ENCODE measurements at places on chromosomes 2 and 18.
A peak's percentile ranks its signal among the peaks of the same experiment; 100 is the strongest.

GRCh38 chr2:113799375-113799774 is 42.9 kb upstream of the SLC35F5 start:
- no peak for DNase-seq

DNA sequence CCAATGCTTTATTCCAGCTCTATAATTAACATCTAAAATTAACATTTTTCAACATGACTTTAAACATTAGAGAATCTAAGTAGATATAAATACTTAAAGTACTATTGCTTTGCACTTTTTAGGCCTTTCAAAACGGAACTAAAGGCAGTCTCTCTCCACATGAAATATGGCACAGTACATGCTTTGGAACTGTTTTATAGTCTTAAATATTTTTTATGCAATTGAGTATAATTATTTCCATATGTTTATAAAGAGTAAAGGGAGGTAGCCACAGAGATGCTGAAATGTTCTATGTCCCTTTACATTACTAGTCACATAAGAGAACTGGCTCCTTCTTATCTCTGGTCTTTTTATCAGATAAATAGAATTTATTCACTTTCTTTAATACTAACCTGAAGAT is 674.0 kb downstream of the PLCL1 start:
- no peak for DNase-seq

GRCh38 chr2:98118161-98118560 is 31.2 kb downstream of the VWA3B start:
- no peak for DNase-seq

- DNase-seq, result no peak
These were observed 146.7 kb upstream of the ACVR2A start for GRCh38 chr2:147698166-147698565.

DNA sequence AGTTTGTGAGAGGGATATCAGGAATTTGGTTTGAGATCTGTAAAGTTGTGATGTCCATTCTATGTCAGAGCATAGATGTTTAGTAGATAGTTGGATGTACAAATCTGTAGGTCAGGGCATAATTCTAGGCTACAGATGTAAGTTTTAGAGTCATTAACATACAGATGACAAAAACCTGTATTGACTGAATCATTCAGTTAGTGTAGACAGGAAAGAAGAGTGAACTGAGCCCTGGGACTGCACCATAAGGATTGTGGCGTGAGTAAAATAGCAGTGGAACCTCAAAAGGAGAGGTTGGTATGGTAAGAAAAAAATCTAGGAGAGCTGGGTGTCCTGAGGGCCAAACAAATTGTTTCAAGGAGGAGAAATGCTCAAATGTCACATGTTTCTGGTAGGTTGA is 73.1 kb upstream of the RPRM start:
- no peak for DNase-seq

- DNase-seq, result no peak
These were observed 294.5 kb upstream of the NT5C1B start for GRCh38 chr2:18883616-18884456.

DNA sequence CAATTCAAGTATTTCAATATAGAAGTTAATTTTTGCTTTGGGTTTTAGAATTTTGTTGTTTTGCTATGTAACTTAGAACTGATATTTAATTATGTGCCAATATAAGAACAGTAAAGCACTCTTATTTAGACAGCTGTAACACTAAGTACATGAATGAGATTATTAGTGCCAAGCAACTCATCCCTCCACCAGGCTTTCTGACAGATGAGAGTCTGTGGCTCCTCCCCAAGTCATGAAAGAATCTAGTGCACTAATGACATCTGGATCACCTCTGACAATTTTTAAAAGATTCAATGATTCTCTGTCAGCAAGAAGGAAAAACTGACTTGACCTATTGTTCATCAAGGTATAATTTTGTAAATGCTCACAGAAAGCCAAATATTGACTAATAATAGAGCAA is 67.8 kb downstream of the TMEFF2 start:
- no peak for DNase-seq

- no peak for DNase-seq
These were observed 254.1 kb downstream of the IKZF2 start for GRCh38 chr2:212897296-212897695.

GRCh38 chr2:122737429-122738077 is 982.1 kb downstream of the TSN start:
- no peak for DNase-seq

DNA sequence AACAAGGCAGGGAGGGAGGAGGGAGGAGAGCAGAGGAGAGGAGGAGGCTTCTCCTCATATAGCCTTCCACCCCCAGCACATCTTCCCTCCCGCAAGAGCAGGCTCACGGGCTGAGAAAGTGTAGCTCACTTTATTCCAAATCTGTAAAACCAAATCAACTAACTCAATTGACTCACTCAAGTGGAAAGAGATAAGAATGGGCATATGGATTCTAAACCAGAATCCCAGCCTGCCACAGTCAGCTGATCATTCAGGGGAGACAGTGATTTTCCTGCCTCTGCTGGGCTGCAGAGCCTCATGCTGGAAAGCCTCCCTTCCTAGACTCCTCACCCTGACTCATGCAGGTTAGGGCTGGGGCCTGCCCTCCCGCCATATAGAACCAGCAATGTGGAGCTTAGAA is 4.2 kb upstream of the TWSG1 start:
- DNase-seq, result no peak

GRCh38 chr2:12883906-12884305 is 167.2 kb downstream of the TRIB2 start:
- DNase-seq, result no peak

- DNase-seq, result no peak
These were observed 108.0 kb upstream of the UNC80 start for GRCh38 chr2:209663656-209664055.

DNA sequence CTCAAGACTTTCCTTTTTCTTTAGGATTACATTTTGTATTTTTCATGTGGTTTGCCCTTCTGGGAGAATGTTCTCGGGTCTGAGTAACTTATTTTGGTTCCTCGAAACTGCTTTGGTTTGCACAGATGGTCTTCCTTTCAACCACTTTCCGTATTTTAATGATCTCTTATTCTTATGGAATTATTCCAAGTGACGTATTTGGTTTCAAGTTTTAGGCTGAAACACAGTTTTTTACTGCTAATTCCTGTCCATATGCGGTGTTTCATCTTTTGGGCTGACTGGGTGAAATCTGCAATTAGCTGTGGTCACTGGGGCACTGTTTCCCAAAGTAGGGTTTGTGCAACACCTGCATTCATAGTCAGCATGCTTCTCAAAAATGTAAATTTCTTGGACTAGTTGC is 122.7 kb downstream of the CAPN13 start:
- DNase-seq, result no peak

GRCh38 chr18:50662177-50662576 is 102.3 kb downstream of the MAPK4 start:
- DNase-seq, result no peak

DNA sequence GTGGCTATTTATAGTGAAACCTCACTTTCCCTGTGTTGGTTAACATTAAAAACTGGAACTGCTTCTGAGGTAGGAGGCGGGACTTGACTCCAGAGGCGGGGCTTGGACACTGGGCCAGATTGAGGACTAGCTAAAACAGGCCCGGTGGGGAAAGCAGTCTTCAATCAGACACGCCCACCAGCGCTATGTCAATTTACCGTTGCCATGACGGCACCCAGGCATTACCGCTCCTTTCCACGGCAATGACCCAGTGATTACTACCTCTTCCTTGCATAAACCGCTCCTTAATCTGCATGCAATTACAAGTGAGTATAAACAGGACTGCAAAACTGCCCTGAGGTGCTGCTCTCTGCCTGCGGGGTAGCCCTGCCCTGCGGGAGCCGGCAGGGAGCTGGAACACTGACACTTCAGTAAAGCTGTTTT is 35.3 kb downstream of the LRRFIP1 start:
- DNase-seq, result peak; percentile 11

DNA sequence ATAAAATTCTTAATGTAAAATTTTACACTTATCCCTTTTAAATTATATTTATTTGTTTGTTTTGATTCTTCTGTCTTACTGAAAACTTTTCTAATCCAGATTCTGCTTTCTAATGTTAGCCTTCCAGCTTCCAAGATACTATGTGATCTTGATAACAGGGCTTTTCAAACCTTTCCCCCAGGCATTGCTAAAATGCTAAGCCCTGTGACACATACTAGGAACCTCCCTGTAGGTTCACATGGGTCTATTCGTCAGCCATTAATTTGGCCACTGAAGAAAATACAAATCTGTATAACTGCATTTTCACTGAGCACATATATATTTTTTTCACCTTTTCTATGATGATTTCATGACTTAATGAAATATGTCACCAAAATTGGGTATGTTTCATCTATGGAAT is 92.8 kb upstream of the MAP4K3 start:
- DNase-seq, result no peak

DNA sequence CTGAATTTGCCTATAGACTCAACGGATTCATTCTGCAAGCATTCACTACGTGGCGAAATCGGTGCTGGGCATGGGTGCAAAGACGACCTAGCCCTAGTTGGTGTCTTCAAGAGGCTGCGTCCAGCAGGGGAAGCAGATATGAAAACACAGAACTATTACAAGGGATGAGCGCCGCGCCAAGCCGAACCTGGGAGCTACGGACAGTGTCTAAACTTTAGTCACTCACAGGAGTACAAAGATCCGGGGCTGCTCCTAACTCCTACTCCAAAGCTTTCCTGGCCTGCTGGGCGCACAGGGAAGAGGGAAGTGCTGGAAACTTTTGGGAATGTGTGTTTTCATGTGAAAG is 732 bp upstream of the ANXA4 start:
- DNase-seq, result no peak

DNA sequence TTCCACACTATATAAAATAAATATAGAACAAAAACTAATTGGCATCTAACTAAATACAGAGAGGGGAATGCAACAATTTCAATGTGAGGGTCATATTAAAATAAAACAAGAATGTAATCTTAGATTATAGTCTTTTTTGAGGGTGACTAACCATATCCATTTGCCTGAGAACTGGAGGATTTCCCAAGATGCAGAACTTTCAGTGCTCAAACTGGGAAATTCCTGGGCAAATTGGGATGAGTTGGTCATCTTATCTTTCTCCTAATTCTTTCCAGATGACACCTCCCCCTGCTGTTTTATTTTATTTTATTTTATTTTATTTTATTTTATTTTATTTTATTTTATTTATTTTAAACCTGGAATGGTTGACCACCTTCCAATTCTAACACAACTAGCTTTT is 846.2 kb downstream of the SLC4A3 start:
- no peak for DNase-seq

GRCh38 chr18:5620289-5620688 is 76.5 kb upstream of the EPB41L3 start:
- DNase-seq, result no peak

DNA sequence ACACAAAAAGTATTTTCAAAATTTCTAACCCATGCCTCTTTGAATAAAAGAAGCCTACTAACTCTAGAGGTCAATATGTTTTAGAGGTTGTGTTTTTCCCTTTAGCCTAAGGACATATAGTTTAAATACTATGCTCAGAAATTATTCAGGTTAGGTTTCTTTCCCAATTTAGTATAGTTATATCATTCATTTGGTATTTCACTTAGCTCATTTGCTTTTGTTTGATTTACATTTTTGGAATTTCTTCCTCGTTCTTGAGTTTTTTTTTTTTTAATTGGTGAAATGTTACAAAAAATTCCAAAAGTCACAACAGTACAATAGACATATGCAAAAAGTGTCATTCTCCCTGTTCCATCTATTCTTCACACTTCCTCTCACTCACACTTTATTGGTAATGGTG is 371.3 kb upstream of the TNP1 start:
- no peak for DNase-seq

GRCh38 chr18:76349067-76349715 is 145.9 kb downstream of the ZNF516 start:
- DNase-seq, result peak; percentile 39

DNA sequence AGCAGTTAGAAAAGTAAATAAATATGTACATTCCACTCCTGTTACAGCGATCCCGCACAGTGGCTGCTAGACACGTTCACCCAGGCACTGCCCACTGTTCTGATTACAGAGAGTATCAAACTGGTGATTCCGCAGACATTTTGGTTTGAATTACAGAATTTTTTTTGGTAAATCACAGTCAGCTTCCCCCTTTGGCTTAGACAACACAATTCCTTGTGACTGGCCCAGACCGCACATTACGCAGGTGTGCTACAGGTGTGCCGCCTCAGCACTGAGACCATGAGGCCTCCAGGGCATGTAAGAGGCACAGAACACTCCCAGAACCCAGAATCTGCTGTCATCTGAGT is 112.3 kb downstream of the PXDN start:
- no peak for DNase-seq

DNA sequence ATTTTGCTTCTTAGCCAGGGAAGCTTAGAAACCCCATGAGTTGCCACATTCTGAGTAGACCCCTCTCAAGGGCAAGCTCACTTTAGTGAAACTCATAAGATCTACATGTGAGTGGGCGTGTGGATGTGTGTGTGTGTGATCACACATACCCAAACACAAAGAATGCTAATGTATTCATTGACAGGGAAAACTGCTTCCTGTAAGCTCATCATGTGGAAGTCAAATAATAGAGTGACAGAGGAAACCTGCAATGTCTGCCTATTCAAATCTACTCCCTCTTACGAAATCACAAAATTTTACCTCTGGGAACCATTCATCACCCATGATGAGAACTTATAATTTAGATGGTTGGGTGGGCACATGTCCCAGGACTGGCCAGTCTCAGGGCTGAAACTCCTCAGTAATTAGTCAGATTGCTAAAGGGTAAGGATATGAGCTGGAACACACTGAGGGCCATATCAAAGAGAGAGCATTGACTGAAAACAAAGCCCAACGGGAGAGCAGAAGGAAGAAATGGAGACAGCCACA is 94.5 kb upstream of the CCDC150 start:
- no peak for DNase-seq

DNA sequence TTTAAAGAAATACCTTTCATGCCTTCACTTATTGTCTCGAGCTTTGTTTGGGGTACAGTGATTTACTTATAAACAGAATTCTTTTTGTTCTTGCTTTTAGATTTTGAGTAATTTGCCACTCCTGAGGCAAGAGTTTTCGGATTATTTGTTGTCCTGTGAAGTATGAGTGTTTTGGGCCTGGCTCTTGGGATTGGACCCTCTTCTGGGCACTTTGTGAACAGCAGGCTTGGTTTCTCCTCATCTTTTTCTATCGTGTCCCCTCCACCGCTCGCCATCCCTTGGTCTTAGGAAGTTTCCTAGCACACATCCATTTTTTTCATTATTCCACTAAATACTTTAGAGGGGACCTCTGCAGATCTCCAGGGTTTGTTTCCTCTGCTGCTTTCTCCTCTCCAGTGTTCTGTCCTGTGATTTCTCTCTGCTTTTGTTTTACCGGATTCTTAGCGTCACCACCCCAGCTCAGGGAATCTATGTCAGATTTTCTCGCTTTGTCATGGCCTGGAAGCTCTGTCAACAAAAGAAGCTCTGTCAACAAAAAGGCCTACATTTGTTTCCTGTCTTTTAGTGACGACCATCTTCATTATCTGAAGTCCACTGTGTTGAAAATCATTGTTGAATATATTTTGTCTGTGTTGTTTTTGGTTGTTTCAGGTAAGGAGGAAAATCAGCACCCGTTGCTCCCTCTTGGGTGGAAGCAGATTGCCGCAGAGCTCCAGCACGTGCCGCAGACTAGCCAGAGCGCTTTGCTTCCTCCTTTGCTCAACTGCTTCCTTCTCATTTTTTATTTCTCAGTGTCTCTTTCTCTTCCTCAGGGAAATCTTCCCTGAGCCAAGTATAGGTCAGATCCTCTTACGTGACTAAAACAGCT is 27.8 kb downstream of the ANKRD62 start:
- no peak for DNase-seq

Measured in occipital lobe (tissue), 3 donors.